ENCODE measurements at places on chromosomes 7 and 10. TPM values are rescaled to one million over a fixed set of nuclear protein-coding genes. Genes with fewer than 3 reads are reported as not detected.

RBP4 gene
- total RNA-seq = not detected

AOAH gene
- not detected for total RNA-seq

IFIT1B gene
- total RNA-seq = not detected

TLX1 gene
- total RNA-seq = not detected

ZPBP gene
- total RNA-seq = not detected

INSYN2A gene
- 0.23 TPM for total RNA-seq

CELF2 gene
- 3.9 TPM for total RNA-seq

MYO1G gene
- not detected for total RNA-seq

ZNF789 gene
- total RNA-seq = 3.5 TPM

STAG3 gene
- not detected for total RNA-seq

ANKRD22 gene
- 0.42 TPM for total RNA-seq

WNT2 gene
- not detected for total RNA-seq

KEL gene
- not detected for total RNA-seq

NKX1-2 gene
- 2.6 TPM for total RNA-seq

CCL24 gene
- total RNA-seq = not detected

CPEB3 gene
- total RNA-seq = 0.78 TPM

HABP2 gene
- total RNA-seq = not detected

CFAP43 gene
- total RNA-seq = 0.23 TPM

FGFBP3 gene
- 0.08 TPM for total RNA-seq

EBLN1 gene
- not detected for total RNA-seq

NEUROG3 gene
- not detected for total RNA-seq

Data from hair follicular keratinocyte (primary cell).